ENCODE measurements at places on chromosomes 3 and 15.
A peak's percentile ranks its signal among the peaks of the same experiment; 100 is the strongest.

DNA sequence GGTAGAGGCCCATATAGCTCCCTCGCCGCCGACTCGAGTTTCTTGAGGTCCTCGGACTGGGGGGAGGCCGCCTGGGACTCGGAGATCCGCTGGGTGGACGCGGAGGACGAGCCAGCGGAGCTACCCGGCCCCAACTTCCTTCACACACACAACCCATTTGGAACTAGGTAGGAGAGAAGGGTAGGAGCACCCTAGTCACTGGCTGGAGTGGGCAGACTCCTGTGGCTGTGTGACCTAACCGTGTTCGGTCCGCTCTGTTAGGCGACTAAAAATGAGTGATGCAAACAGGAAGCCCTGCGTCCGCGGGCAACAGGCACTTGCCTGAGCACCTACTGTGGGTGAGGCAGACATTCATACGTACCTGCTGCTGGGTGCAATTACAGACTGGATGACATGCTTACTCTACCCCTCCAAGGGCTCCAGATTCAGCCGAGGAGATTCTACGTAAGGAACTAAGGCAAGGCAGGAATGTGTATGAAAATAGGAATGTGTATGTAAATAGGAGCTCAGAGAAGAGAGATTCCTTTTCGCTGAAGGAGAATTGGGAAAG lies 4.6 kb upstream of the SIN3A start:
- peak; percentile 82 for DNase-seq

DNA sequence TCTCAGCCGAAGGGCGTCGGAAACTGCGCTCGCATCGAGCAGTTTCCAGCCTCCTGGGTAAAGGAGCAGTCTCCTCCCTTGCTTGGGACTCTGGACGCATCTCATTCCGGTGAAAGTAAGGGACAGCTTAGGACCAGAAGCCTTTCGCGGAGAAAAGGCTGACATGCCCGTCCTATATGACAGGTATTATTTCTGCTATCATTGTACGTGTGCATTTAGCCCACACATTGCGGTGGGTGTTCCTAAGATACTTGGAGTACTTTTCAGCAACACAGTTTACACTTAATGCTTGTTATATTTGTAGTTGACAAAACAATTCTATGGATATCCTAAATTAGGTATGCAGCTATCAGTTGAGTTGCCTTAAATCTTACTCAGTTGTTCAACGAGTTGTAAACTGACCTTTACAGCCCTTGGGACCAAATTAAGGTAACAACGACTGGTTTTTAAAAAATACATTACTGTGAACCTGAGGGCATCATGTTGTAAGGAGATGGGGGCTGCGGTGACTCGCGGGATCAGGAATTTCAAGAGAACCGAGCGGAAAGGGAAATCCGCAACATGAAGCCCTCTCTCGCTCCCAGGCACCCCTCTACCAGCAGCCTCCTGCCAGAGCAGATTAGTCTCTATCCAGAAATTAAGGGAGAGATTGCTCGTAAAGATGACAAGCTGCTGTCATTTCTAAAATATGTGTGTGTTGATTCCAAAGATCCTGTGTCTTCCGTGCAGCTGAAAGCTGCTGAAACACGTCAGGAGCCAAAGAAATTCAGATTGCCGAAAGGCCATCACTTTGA lies 632 bp upstream of the COPS2 start:
- DNase-seq, result peak; percentile 12

- DNase-seq, result no peak
Measured at GRCh38 chr15:49506341-49506740, 83.3 kb downstream of the FGF7 start.

- no peak for DNase-seq
Measured at GRCh38 chr3:81947359-81947758, 185.9 kb upstream of the GBE1 start.

GRCh38 chr3:48694610-48695392 lies 9.1 kb upstream of the NCKIPSD start:
- no peak for DNase-seq

GRCh38 chr3:181790561-181790960 lies 78.8 kb downstream of the SOX2 start:
- DNase-seq, result no peak

DNA sequence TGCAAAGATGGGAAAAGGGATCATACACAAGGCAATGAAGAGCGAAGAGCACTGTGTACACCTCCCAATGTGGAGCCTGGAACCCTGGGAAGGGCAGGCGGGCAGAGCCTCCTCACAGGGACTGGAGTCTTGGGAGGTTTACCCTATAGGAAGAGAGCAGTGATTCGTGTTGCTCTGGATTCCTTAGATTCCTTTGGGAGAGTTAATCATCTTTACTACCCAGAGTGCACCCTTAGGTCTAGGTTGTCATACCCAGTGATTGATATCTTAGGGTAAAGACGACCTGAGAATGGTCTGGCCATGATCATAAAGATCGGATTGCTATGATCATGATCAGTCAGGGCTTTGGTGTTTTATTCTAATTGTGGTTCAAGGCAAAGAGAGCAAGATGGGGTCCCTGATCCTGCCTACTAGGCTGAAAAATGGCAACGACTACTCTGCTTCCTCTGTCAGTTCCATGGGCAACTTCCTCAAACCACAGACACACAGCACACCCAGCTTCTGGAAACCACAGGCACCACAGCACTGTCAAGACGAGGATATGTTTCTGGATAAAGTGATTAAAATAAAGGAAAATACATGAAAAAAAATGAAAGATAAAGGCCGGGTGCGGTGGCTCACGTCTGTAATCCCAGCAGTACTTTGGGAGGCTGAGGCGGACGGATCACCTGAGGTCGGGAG lies 20.4 kb upstream of the MAP6D1 start:
- DNase-seq, result no peak

DNA sequence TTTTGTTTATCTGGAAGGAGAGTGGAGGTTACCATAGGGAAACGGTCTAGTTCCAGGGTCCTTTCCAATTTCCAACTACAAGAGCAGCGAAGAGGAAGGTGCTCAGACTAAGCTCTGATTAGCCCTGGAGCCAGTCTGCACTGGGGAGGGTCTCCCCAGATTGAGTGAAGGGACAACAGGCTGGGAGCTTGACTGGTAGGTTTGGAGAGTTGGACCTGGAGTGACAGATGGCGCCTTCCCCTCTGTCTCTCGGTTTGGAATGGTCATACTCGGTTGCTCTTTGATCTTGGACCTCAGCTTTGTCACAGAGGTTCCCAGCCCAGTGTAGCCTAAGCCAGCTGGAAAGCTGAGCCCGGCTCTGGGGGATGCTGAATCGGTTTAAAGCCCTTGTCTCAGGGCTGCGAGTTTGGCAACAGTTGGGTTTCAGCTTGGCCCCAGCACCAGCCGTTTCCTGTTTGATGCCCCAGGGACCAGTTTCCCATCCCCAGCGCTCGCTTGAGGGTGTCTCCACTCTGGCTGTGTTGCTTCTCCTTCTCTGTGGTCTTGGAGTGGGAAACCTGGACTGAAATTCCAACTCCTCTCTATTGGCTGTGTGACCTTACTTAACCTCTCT lies 53.1 kb upstream of the ULK4 start:
- peak; percentile 33 for DNase-seq

- DNase-seq, result no peak
Measured at GRCh38 chr3:131079086-131079485, 52.4 kb downstream of the NEK11 start.

DNA sequence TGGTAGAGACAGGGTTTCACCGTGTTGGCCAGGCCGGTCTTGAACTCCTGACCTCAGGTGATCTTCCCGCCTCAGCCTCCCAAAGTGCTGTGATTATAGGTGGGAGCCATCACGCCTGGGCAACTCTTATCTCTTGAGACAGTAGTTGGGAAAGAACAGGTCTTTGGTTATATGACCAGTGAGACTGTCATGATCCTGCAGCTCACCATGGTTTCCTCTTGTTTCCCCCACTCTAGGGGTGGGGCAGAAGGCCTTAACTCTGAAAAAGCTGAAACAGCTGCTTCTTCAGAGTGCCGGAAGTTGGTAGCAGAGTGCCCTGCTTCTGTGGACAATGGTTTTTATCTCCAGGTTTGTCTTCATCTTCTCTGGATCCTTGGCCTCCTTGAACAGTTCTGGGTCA lies 4.7 kb upstream of the TYRO3 start:
- no peak for DNase-seq

DNA sequence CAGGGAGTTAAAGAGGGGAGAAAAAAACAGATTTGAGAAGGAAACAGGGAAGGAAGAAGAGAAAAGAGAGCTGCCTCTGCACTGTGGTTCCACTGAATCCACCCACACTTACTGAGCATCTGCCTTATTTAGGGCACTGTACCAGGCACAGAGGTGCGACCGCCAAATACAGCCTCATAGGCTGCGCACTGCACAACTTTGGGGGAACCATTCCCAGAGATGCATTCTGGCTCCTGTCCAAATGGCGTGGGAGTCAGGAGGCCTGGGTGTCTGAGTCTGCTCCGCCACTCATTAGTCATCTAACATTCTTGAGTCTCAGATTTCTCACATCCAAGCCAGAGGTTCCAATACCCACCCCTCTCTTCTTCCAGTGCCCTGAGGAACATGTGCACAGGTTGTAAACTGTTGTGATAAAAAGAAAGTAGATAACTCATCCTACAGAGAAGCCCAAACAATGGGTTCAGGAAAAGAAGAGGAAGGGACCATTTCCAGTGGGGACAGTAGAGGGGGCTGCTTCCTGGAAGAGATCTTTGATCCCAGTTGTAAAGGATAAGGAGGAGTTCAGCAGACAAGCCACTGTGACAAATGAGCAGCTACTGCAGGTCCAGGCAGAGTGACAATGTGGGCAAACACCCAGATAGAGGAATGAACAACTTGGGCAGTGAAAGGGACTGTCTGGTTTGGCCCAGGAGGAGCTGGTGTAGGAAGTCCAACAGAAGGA lies 254.6 kb downstream of the UACA start:
- peak; percentile 76 for DNase-seq

- DNase-seq, result peak; percentile 90
Measured at GRCh38 chr3:9396301-9396631, 1.1 kb upstream of the SETD5 start.

DNA sequence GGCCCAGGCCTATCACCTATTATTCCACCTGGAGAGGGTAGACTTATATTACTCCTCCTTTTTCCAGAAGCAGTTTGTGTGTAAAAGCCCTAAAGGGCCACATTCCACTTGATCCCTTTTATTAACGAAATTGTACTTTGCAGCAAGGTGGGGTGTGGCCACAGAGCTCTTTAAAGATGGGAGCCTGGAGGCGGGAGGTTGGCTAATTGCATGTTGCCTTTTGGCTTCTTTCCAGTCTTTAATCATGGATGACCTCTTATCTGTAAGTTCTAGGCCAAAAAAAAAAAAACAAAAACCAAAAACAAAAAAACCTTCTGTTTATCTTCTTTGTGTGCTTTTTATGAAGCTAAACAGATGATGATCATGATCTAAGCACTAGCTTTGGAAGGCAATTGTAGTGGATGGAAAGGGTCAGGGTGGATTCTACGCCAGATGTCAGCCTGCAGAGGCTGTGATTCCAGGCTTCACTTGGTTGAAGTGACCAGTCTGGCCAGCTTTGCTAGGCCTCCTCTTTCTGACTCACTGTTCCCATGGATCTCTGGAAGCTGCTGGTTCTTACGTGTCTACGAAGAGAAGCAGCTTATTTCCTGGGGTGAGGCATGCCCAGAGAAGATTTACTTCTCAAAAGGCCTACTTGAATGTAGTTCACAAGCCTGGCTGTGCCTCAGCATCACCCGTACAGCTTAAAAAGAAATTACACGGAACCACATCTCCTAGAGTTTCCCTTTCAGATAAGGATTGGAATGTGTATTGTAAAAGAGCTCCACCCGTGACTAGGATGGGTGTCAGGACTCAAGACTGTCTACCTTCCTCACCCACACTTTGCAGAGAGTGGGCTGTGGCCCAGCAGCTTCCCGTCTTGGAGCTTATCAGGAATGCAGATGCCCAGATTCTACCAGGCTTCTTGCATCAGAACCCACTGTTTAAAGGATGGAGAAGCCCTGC lies 330.9 kb upstream of the C2CD4B start:
- DNase-seq, result no peak

GRCh38 chr3:9398700-9399336 lies 1.4 kb downstream of the SETD5 start:
- DNase-seq, result peak; percentile 45

DNA sequence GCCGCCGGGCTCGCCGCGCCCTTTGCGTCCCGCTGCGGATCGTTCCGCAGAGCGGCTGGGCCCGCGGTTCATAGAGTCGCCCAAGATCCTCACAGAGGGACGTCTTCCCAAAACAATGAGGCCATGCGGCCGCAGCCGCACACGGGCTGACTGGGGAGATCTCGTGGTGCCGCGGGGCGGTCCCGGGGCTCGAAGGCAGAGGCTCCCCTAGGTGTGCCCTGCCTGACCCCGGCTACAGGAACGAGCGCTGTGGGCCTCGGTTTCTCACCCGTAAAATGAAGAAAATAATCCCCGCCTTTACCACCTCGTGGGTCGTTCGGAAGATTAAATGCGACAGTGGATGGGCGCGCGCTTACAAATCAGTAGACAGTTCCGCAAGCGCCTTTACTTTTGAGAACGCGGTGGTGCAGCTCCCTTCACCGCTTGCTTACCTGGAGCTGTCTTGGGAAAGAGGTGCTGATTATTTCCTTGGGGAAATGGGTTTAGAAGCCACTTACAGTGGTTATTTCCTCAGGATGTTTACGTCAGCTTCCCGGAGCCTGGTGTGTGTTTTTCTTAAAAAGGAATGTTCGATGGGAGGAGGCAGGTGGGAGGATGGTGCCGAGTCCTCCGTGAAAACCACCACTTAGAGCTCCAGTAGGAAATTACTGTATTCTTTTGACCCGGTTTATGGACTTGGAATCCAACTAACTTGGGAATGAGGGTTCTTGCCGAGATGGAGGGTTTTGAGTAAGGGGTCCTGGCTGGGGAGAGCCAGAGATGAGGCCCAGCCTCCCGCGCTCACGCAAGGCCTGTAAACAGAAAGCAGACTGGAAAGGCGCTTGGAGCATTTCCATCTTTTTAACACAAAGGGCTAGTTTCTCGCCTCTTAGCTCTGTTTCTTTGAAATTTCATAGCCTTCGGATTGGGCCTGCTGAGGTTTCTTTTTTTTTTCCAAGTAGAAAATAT lies 1.9 kb upstream of the MEX3B start:
- DNase-seq, result peak; percentile 21

DNA sequence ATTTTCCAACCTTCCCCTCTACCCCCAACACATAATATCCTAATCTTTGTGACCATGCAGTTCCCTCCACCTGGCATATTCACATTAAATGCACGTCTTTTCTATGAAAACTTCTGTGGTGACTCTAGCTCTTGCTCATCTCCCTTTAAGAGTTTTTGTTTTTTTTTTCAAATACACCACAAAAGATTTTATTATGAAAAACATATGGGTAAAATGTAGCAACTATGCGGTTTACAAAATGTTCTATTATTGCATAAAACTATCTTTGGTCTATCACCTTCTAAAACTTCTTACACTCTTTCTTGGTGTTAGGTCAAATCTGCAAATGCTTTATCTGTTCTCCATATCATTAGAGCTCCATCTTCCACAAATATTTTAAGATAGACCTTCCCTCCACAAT lies 38.6 kb upstream of the ADGRG7 start:
- no peak for DNase-seq
